ENCODE measurements at places on chromosomes 5 and 9.

DNA sequence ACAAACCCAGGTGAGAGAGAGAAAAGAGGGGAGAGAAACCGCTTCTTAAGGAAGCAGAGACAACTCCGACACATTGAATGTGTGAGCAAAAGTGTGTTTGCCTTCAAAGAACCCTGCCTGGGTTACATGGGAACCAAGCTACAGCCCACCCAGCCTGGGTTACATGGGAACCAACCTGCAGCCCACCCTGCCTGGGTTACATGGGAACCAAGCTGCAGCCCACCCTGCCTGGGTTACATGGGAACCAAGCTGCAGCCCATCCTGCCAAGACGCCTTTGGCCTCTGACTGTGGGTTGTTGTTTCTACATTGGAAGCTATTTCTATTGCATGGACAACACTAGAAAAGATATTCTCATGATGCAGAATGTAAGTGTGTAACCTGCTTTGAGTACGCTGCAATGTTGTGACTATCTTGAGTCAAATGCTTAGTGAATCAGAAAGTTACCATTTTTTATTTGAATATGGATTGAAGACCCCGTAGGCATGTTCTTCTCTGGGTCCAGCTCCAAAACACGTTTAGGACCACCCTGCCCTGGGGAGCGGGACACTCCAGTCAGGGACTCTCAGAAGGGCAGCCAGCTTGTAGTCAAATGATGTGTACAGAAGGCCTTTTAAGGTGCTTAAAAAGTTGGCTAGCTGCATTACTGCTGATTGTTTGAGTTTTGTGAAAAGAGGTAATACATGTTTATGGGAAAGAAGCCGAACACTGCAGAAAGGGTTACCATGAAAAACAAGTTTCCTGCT is 39.1 kb upstream of the UNC5A start:
- DNase-seq: no peak

DNA sequence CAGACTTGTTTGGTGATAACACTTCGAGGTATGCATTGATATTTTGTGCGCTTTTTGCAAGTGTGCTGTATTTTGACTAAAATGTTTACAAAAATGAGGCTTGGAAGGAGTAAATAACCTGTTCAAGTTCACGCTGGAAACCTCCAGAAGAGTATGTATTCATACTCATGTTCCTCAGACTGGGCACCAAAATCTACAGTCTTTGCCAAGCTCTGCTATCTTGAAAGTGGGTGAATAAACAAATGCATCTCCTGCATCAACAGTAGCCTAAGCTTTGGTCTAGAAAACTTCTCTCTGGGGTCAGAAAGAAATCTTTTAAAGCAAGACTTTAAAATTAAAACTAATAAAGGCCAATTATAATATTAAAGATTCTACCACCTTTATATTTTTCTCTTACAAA is 157.9 kb downstream of the TRPM3 start:
- DNase-seq: no peak

DNA sequence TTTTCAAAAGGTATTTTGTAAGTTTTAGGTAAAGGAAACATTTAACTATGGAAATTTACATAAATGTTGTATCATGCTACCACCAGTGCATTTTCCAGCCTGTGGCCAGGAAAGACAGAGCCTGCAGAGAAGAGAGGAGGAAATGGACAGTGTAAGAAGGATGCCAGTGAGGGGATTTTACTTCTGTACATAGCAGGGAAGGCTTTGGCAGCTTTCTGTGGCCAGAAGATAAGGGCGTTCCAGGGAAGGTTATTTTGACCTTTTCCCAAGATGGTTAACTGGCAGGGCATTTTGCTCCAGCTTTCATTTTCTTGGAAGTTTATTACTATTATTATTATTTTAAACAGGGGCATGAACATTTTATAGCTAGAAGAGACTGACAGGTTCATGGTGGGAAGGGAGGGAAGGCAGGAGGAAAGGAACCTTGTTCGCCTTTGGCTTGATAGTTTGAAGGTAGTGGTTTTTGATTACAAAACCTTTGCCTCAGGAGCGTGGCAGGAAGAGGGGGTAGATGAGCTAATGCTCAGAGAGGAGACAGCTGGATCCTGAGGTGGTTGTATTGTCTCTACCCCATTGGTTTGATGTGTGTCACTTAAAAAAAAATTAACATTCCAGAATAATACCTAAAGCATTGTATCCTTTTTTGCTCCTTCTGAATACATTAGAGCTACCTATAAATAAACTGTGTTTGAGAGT is 4.1 kb downstream of the ISOC1 start:
- DNase-seq: no peak

DNA sequence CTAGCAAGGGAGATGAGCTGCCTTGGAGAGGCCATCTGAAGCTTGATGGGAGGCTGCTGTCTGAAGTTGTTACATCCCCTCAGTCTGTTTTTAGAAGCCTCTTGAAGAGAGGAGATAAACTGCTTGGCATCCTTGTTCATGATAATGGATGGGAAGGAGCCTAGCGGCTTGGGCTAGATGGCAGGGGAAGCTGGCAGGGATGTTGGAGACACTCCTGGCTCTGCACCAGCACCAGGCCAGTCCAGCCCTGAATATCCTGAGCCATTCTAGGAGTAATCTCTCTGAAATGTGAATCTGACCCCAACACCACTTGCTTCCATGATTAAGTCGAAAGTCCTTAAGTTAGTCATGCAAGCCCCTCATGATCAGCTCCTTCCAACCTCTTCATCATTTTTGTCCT is 310.5 kb downstream of the NSG2 start:
- DNase-seq: no peak

- DNase-seq: no peak
These were observed 131.7 kb upstream of the GDNF start for GRCh38 chr5:37971483-37972024.
